Stimulated activated CD8-positive, alpha-beta memory T cell treated with anti-CD3 and anti-CD28 coated beads, Interleukin-4, amount 100 ng/mL, for 48 hours (primary cell): ENCODE measurements at places on chromosomes 1 and 21.

- no peak for DNase-seq
Measured at GRCh38 chr1:93132638-93133037, 47.6 kb downstream of the TMED5 start.

DNA sequence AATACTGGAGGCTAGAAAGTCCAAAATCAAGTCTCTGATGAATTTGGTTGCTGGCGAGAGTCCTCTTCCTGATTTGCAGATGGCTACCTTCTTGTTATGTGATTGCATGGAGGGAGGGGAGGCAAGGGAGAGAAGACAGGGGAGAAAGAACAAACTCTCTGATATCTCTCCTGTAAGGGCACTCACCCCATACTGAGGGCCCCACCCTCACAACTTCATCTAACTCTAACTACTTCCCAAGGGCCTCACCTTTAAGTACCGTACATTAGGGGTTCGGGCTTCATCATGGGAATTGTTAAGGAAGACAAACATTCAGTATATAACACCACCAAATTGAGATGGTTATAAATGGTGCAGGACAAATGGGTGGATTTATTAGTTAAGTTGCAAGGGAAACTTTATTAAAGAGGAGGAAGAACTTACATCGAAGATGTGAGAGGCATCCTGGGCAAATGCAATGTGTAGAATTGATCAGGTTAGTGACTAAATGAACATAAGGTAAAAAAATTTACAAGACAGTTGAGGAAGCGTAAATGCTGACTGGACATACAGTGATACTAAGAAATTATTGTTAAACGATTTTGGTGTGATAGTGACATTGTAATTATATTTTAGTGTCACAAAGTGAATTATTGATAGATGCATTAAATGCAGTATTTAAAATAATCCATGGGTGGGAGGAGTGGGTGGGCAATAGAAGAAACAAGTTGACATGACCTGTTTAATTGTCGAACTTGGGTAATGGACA lies 10.6 kb downstream of the OR2B11 start:
- DNase-seq: no peak

- DNase-seq: no peak
Measured at GRCh38 chr1:232335261-232335660, 294.7 kb downstream of the SIPA1L2 start.

DNA sequence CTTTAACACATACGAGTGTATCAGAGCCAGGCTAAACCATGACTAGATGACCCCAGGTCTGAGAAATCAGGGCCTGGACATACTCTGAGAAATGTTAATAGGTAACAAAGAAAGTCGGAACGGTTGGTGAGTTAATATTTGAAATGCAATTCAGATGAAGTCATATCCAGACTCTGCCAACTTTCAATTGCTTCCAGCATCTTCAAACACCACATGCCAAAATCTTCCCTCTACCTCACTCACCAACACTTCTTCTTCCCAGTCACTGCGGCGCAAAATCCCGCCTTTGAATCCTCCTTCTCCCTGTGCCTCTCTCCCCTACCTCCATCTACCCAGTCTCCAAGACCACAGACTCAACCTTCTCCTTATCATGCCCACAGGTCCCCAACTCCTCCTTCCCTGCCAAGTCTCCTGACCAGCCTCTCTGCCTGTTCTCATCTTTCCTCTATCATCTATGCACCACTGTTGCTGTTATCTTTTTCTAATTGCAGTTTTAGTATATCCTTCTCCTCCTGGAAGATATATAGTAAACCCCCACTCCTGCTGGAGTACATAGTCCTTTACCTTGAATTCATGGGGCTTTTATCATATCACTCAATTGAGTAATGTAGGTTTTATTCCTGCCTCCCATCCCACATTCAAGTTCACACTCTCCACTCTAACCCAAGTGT lies 41.3 kb downstream of the ZBTB18 start:
- DNase-seq: no peak
